ENCODE measurements at places on chromosomes 2 and 18.
A peak's percentile ranks its signal among the peaks of the same experiment; 100 is the strongest.

- H3K4me3 ChIP-seq: no peak within 1 kb of the TSS
- no peaks in the 10 kb centered on the region for H3K36me3 ChIP-seq
- peaks cover 10% of the 10 kb centered on the region for H3K4me1 ChIP-seq
- H3K27me3 ChIP-seq: peaks cover 6% of the 10 kb centered on the region
- DNase-seq: no peak
- H3K27ac ChIP-seq: no peak within 1 kb of the TSS
Measured at GRCh38 chr2:97713296-97714083, at the start of gene ZAP70. Gene ZAP70, plus strand, starts transcription at chr2:97713576. Its CDS starts 10,461 bp downstream, at chr2:97724037.

DNA sequence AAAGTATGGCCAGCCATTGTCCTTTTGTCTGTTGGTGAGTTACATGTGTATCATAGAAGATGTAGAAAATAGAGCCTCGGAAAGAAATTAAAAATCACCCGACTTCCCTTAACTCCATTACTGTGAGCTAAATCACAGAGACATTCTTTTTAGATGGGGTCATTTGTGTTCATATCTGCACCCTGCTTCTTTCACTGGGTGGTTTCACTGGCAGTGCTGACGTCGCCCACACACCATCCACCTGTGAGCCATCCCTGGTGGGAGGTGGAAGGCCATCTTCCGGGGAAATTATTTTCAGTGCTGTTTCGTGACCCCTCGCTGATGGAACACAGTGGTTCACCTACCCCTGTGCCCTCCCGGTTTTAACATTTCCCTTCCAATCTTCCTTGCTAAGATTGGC lies 21.2 kb downstream of the SH3BP4 start:
- H3K27me3 ChIP-seq: peaks cover 13% of the 10 kb centered on the region
- H3K4me1 ChIP-seq: peaks cover 8% of the 10 kb centered on the region
- H3K27ac ChIP-seq: no peak overlapping the region
- H3K36me3 ChIP-seq: no peaks in the 10 kb centered on the region

GRCh38 chr2:241992753-241993152 lies 123.2 kb downstream of the RTP5 start:
- no peak overlapping the region for H3K4me3 ChIP-seq
- H3K27me3 ChIP-seq: no peaks in the 10 kb centered on the region
- H3K27ac ChIP-seq: no peak overlapping the region
- no peak for DNase-seq

DNA sequence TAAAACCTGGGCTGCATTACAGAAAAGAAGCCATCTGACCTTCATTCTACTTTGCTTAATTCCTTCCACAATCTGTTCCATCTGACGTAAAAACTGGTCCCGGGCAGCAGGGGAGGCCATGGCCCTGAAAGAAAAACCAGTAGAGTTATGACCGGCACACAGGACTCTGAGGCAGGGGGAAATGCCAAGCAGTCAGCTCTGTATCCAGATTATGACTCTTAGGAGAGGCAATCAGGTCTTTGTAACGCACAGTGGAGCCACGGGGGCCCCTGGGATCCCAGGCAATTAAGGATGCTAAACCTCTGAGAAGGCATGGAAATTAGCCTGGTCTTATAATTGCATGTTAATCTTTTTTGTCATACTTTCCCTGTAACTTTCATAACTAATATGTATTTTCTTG lies 78.4 kb downstream of the CCDC93 start:
- no peak overlapping the region for H3K4me3 ChIP-seq
- DNase-seq: no peak
- no peaks in the 10 kb centered on the region for H3K27me3 ChIP-seq

GRCh38 chr2:228916416-228917090 lies 354.5 kb downstream of the PID1 start:
- H3K36me3 ChIP-seq: no peaks in the 10 kb centered on the region
- H3K27ac ChIP-seq: no peak overlapping the region
- H3K4me1 ChIP-seq: no peaks in the 10 kb centered on the region
- H3K4me3 ChIP-seq: no peak overlapping the region
- no peaks in the 10 kb centered on the region for H3K27me3 ChIP-seq

DNA sequence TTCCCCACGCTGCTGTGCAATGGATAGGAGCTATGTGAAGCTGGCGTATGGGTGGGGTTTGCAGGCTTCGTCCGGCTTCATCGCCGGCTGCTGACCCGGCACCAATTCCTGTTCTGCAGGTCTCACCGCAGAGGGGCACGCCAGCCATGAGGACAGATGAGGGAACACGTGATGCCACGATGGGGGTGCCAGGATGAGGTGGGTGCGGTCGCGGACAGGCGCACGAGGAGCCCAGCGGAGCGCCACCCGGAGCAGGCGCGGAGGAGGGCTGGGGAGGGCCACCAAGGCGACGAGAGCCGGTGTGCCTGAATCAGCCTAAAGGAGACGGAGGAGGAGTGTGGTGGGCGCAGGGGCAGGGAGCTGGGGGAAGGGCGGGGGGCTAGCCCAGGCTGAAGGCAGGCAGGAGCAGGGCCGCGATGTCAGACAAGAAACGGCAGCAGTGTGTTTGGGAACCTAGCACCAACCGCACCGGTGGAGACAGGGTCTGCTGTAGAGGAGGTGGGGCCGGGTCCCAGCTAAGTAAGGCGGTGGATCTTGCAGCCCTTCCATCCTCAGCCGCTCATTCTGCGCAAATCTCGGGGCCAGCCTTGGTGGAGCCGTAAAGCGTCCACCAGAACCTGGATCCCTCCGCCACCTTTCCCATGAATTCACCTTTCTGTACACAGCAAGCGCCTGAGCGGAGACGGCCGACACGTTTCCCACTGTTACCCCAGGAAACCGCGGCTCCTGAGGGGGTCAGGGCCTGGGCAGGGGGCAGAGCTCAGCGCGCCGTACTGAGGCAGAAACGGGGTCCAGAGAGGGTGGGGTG lies 17.0 kb upstream of the CD8A start:
- no peaks in the 10 kb centered on the region for H3K36me3 ChIP-seq
- H3K4me1 ChIP-seq: peaks cover 14% of the 10 kb centered on the region
- no peak overlapping the region for H3K27ac ChIP-seq
- no peak for DNase-seq
- peak overlapping the region; percentile 90 for H3K4me3 ChIP-seq

- H3K27ac ChIP-seq: no peak overlapping the region
- peaks cover 2% of the 10 kb centered on the region for H3K27me3 ChIP-seq
- H3K4me1 ChIP-seq: no peaks in the 10 kb centered on the region
- no peak for DNase-seq
Measured at GRCh38 chr2:181143790-181144300, 163.4 kb downstream of the UBE2E3 start.

GRCh38 chr2:217947383-217948350 lies 55.1 kb downstream of the TNS1 start:
- H3K4me3 ChIP-seq: no peak overlapping the region
- H3K27me3 ChIP-seq: peaks cover 23% of the 10 kb centered on the region
- no peak for DNase-seq
- no peak overlapping the region for H3K27ac ChIP-seq

- no peak for DNase-seq
- no peak overlapping the region for H3K27ac ChIP-seq
- no peaks in the 10 kb centered on the region for H3K36me3 ChIP-seq
- H3K27me3 ChIP-seq: no peaks in the 10 kb centered on the region
- no peak overlapping the region for H3K4me3 ChIP-seq
- H3K4me1 ChIP-seq: no peaks in the 10 kb centered on the region
Measured at GRCh38 chr2:122340246-122340645, 584.8 kb downstream of the TSN start.

Data from memory B cell (primary cell).